ENCODE measurements at places on chromosomes 4 and X. TPM values are rescaled to one million over a fixed set of nuclear protein-coding genes. Genes with fewer than 3 reads are reported as not detected.

The SSX1 gene
- not detected for total RNA-seq

The RTL9 gene
- total RNA-seq: 0.21 TPM

The ADH7 gene
- total RNA-seq: not detected

The NOCT gene
- total RNA-seq: 3.9 TPM

The ADGRG4 gene
- total RNA-seq: 0.20 TPM

The TRAM1L1 gene
- total RNA-seq: not detected

The RGN gene
- total RNA-seq: not detected

The IL1RAPL1 gene
- 10.9 TPM for total RNA-seq

The BEX4 gene
- total RNA-seq: 25.3 TPM

GRCh38 chr4:11505221-11505971, 76.7 kb upstream of the HS3ST1 start:
- DNase-seq: no peak

DNA sequence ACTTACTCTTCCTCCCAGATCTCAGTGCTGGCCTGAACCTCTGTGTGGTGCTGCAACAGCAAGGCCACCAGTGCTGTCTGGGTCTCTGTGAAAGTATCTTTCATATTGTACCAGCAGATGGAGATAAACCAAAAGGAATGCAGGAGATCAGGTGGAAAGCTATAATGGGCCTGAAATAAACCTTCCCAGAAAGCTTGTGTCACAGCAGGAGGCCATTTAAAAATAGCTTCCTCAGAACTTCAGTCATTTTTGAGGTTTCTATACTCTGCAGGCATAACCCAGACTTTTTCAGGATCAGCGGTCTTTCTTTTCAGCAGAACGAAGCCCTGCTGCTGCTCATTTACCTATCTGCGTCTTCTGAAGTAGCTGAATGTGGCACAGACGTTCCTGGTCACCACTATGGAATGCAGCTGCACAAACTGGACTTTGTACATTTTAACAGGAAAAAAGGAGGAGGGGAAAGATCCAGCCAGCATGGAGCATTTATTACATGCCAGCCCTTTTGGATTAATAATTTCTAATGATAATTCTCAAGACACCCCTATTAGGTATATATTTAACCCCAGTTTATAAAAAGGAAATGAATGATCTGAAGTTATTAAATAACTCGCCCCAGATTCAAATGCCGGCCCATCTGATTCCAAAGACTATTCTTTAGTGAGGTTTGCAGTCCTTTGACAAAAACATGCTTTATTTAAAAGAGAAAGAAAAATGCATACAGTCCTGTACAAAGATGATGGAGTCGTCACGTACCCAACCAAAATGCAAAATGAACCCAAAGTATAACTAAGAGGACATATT, 119.7 kb downstream of the NFKB1 start:
- DNase-seq: no peak

GRCh38 chrX:35890699-35891098, 28.8 kb upstream of the CFAP47 start:
- no peak for DNase-seq

GRCh38 chr4:154194649-154195048, 296.9 kb downstream of the DCHS2 start:
- DNase-seq: no peak

- DNase-seq: no peak
These were observed 87.4 kb upstream of the GK2 start for GRCh38 chr4:79495447-79495846.

DNA sequence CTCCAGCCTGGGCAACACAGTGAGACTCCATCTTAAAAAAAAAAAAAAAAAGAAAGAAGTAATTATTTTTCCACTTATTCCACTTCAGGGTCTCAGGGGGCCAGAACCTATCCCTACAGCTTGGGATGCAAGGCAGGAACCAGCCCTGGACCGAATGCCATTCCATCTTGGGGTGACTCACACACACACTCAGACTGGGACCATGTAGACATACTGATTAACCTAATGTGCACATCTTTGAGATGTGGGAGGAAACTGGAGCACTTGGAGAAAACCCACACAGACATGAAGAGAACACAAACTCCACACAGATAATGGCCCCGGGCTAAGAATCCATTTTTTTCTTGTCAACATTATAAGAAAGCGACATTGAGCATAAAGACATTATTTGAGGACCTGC, 132.5 kb downstream of the PTTG2 start:
- no peak for DNase-seq

GRCh38 chr4:6264225-6264540, 5.5 kb upstream of the WFS1 start:
- DNase-seq: no peak

DNA sequence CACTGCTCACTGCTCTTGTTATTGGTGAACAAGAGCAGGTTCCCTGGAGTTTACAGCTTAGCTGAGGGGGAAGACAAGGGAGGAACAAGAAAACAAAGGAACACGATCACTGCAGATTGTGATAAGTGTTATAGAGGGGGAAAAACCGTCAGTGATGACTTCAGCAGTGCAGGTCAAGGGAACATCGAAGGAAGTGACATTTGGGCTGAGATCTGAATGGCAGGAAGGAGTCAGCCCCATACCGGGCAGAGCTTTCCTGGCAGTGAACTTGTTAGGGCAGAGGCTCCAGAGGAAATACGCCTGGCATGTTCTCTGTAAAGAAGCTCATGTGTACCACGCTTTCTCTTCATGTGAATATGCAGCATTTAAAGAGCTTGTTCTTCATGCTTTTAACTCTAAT, 78.1 kb downstream of the LDB2 start:
- no peak for DNase-seq

DNA sequence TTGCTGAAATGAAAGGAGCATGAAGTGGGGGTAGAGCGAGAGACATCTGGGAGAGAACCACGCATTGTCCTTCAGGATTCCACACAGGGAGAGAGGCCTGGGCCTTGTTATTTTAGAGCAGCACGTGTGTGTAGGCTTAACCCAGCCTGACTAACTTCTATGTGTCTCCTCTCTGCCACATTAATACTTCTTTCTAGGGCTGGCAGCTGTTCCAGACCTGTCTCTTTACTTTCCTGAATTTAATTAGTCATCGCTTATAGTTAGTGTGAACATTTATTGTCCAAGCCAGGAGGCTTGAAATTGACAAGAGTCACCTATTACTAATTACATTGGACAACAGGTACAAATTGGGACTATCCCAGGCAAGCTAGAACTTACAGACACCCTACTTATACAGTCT, 51.3 kb downstream of the SMAD1 start:
- DNase-seq: no peak

- DNase-seq: no peak
These were observed 143.0 kb upstream of the GYPA start for GRCh38 chr4:144283526-144283925.

- DNase-seq: no peak
These were observed 308.8 kb downstream of the ZNF674 start for GRCh38 chrX:46236411-46236810.

DNA sequence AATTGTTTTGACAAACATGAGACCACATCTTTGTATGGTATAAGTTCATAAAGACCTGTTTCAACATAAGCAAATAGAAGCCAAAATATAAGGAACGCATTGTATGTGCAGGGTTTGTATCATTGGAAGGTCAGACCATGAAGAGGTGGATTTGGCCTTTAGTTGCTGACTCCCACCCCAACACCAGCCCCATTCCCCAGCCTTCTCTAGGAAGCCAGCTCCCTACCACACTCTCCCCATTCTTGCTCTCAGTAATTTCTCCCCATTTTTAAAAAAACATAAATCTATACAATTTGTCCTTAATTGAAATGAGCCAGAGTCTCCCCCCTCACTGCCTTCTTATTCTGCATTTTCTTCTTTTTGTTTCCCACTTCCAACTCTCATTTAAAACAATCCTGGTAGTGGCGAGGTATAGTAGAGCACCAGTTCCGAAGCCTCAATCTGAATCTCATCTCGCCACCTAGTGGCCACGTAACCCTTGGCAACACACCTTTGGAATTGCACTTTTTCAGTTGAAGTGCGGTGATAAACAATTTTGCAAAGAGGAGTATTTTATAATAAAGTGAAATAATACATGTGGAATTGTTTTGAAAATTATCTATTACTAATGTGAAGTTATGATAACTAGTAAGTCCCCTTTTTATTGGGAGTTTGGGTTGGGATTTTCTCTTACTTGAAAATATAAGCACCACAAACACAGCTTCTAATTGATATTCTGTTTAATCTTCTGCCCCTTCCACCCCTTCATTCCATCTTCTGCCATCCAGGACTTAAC, 126.6 kb downstream of the ASB9 start:
- DNase-seq: peak; percentile 13

DNA sequence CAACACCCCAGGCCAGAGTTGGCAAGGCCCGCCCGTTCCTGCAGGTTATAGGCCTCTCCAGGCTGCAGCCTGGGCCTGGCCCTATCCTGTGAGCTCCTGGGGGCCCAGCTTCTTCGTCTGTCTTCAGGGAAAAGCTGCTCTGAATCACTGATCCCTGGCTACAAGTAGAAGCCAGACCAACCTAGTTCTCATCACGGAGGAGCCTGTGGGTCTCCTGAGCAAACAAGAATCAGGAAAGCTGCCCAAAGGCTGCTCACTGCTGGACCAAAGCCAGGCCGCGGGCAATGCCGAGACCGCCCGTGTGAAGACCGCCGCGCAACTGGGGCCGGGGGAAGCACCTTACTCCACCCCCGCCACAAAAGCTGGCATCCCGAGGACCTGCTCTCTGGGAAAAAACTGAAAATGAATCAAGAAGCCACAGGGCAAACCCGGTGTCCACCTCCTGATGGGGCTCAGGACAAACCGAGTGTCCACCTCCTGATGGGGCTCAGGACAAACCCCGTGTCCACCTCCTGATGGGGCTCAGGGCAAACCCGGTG, 12.8 kb downstream of the CTBP1 start:
- no peak for DNase-seq

- no peak for DNase-seq
These were observed 58.8 kb downstream of the RHOH start for GRCh38 chr4:40255393-40256281.

DNA sequence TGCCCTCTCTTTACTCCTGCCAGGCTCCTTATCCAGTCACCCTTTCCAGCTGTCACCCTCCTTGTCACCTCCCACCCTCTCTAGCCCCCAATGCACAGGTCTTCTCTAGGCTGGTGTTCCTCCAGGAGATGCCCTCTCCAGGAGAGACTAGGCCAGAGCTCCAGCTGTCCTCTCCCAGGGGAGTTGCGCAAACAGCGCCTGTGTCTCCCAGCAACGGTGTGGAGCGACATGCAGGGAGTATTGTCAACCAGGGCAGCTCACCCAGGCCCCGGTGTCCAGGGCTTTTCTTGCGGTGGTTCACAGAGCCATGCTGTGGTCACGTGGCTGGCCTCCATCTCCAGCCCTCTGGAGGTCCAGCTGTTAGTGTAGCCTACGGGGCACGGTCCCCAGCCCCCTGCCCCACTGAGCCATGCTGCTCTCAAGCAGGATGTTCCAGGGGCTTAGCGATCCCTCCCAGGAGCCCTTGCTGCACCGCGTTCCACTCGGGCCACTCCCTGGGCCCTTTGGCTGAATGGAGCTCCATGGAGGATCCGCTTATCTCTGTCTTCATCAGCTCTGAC, 34.8 kb downstream of the CCNQ start:
- no peak for DNase-seq

- no peak for DNase-seq
These were observed 234.9 kb downstream of the TECRL start for GRCh38 chr4:64174247-64174882.

DNA sequence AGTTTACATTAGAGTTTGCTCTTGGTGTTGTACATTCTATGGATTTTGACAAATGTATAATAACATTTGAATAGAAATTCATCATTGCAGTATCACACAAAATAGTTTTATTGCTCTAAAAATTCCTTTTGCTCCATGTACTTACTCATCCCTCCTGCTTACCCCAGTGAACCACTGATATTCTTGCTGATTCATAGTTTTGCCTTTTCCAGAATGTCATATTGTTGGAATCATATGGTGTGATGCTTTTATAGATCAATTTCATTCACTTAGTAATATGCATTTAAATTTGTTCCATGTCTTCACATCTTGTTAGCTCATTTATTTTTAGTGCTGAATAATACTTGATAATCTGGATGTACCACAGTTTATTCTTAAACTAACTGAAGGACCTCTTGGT, 1593.2 kb downstream of the C4orf33 start:
- no peak for DNase-seq

- DNase-seq: no peak
These were observed 12.4 kb downstream of the PHKA2 start for GRCh38 chrX:18971506-18971905.

- DNase-seq: no peak
These were observed 42.4 kb downstream of the CNGA2 start for GRCh38 chrX:151776936-151777335.

DNA sequence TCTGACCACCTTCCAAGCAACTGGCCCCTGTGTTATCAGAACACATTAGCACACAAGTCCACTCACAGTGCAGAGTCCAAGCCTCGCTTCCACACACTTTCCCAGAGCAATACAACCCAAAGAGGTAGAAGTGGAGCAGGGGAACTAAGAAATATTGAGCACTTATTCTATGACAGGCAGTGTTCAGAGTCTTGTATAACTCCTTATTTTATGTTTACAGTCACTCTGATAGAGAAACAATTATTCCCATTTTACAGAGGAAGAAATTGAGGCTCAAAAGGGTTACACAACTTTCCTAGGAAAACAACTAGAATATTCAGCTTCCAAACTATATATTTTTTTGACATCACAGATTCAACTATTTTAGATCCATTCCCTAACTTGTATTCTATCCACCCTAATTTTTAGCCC, 18.3 kb upstream of the TMEM154 start:
- DNase-seq: no peak

DNA sequence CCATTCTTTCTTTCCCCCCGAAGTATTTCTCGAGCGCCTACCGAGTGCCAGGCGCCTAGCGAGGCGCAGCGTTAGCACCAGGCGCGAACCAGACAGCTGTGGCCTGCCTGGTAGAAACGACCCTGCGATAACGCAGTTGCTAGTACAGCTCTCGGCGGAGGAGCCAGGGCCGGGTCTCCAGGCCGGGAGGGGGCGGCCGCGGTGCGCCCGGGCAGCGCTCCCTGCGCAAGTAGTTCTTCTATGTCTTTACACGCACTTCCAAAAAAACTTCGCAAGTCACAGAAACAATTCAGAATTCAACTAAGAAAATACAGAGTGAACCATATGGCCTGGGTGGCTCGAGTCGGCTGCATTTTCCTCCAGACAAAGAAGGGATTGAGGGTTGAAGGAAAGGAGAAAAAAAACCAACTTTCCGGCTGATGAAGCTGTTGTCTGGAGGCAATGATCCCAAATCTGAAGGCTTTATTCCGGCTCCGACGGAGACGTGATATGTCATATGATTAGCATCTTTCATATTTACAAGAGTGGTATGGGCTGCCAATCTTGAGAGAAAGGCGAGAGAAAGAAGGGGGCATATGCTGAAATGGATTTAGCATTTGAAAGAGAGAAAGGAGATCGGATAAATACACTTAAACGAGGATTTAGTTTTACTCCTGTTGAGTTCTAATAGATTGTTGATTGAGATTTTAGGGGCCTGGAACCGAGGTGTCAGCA, 7.2 kb upstream of the NEUROG2 start:
- DNase-seq: no peak

DNA sequence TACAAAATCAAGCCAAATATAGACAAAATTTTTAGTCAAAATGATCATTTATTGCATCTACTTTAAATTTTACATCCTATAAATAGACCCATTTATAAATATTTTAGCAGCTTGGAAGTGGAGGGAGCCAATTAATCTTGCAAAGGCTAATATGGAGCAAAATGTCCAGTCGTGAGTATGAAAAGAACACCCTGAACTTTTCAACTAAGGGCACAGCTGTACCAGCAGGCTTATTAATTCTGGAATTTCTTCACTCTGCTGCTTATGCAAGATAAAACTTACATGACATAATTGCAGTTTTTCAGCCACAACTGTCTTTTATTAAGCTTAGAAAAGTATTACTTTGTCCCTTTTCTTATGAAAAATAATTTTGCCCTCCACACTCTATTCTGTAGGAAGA, 22.9 kb upstream of the USP53 start:
- no peak for DNase-seq

Data from tibial nerve (tissue), 4 donors.